ENCODE measurements at places on chromosomes 5 and 9. TPM values are rescaled to one million over a fixed set of nuclear protein-coding genes. Genes with fewer than 3 reads are reported as not detected.

The PCDHA4 gene
- total RNA-seq, result not detected

DNA sequence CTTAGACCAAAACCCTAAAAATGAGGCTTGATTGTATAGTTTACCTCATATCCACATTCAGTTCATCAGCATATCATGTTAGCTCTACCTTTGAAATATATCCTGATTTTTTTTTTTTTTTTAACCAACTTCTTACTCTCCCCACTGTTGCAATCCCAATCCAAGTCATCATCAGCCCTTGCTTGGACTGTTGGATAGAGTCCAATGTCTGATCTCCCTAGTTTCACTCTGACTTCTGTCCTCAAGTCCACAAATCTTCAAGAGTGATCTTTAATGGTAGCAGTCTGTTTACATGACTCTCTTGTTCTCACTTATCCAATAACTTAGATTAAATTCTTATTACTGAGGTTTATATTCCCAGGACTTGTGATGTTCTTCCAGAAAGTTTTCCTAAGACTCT lies 30.8 kb downstream of the NAA35 start:
- no peaks in the 10 kb centered on the region for H3K27me3 ChIP-seq
- H3K27ac ChIP-seq, result no peak overlapping the region
- no peak for DNase-seq
- H3K4me1 ChIP-seq, result no peaks in the 10 kb centered on the region
- H3K4me3 ChIP-seq, result no peak overlapping the region
- peaks cover 36% of the 10 kb centered on the region for H3K36me3 ChIP-seq

DNA sequence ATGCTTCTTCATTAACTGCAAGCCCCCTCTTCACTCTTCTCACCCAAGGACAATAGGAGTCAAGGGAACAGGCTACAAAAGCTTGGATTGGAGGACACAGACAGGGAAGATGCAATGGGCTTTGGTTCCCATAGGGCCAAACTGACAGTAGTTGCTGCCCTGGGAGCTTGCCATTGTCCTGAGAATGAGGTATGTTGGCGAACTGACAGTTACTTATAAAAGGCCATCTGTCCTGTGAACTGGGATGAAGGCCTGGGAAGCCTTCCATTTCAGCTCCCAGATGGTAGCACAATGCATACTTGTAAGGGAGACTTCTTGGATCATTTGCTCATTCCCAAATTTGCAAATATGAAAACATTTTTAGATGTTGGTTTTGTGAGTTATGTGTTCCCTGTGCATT lies 88.9 kb downstream of the SNCAIP start:
- DNase-seq, result no peak
- H3K4me3 ChIP-seq, result no peak overlapping the region
- H3K4me1 ChIP-seq, result no peaks in the 10 kb centered on the region
- no peaks in the 10 kb centered on the region for H3K36me3 ChIP-seq
- H3K27me3 ChIP-seq, result no peaks in the 10 kb centered on the region

DNA sequence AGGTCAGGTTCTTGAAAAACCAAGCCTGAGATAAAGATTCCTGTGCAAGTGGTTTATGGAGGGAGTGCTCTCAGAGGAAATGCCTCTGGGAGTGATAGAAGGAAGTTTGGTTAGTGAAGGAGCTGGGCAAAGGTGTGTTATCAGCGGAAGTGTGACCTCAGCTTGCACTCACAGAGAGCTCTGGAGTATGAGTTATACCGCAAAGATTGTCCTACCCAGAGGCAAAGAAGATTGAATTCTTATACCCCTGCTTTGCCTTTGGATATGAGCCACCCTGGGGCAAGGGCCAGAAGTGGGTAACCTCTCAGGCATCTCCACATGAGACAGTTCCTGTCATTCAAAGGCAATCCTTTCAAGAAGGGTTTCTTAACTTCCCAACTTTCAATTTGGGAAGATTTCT lies 145.6 kb downstream of the MUSK start:
- no peak overlapping the region for H3K4me3 ChIP-seq
- no peaks in the 10 kb centered on the region for H3K36me3 ChIP-seq
- H3K27ac ChIP-seq, result no peak overlapping the region
